C1 segment of cervical spinal cord (tissue), 14 donors: ENCODE measurements at places on chromosomes 2 and 18.

- no peak for DNase-seq
Observed at GRCh38 chr2:74554820-74555531, 456 bp downstream of the DOK1 start.

- DNase-seq, result no peak
Observed at GRCh38 chr2:173985605-173985992, 20.4 kb upstream of the SP3 start.

DNA sequence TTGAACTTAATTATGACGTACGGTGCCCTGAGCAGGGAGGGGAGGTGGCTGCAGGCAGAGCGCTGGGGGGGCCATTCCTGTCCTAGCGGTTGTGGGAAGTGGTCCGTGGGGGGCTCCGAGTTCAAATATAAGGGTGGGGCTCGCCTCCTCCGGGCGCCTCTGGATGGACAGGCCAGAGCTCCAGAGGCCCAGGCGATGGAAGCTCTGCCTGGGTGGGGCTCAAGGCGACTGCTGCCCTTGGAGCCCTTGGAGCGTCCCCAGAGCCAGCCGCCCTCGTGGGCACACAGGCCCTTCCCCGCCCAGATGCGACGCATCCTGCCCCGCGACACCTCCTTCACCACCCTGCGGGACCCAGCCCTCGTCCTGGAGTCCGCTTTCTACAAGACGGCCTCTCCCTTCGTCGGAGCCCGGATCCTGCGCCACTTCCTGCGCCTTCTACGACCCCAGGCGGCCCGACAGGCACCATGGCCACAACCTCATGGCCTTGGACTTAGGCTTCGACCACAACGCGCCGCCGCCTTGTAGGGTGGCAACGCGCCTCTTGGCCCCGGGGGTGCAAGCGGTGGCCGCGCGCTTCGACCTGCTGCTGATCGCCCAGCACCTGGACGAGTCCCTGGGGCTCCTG lies 10.5 kb downstream of the AQP12B start:
- DNase-seq, result no peak

DNA sequence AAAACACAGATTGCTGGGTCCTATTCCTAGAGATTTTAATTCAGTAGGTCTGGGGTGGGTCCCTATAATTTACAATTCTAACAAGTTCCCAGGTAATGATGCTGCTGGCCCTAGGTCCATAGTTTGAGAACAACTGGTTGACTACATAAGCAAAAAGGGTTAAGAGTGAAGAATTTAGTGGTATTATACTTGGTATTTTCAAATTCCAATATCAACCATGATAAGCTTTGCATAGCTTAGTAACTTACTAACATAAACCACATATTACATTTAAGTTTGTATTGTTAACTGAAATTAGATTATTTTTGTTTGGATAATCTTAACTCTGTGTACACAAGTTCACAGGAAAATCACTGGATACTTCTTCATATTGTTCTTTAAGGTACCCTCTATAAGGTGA lies 862.9 kb upstream of the ACVR2A start:
- DNase-seq, result no peak

DNA sequence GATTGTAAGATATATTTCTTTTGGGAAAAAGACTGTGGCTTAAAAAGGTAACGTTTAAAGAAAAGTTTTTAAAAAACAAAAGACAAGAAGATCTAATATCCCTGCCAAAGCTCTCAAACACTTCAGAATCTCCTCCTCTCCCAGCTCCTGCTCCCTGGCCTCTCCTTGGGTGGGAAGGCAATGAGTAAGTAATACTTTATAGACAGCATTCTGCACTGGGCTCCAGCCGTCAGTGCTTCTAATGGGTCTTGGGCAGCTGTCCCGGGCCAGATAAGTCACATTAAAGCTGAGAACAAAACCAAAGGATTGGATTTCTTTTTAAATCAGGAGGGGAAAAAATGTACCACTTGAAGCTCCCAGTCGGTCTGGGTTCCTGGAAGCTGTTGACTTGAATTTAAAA lies 133.7 kb downstream of the ALPK2 start:
- DNase-seq, result no peak

DNA sequence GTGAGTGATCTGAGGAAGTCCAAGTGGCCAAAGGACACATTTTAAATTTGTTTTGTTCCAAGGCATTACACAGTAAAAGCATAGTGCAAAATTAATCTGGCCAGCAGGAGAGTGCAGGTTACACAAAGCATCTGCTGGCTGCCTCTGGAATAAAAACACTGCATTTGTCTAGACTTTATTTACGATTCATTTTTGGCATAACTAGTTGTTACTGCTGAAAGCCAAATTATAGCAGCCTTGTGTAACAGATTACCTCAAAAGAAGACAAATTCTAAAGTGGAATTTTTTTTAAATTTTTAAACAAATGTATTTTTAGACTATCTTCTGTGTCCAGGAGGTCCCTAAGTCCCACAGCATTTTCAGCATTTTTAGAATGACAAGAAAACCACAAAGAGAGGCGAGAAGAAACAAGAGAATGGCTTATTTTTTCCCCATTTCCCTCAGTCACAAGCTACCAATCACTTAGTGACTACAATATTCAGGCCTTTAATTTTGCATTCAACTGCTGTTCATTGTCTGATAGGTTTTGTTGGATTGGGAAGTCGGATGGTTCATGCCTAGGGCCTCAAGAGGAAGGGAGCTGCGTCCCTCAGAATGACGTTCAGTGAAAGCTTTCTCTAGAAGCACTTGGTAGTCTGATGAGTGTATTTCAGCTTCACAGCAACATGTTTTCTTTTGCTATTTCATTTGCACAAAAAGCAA lies 46.0 kb downstream of the TMEFF2 start:
- DNase-seq, result no peak

DNA sequence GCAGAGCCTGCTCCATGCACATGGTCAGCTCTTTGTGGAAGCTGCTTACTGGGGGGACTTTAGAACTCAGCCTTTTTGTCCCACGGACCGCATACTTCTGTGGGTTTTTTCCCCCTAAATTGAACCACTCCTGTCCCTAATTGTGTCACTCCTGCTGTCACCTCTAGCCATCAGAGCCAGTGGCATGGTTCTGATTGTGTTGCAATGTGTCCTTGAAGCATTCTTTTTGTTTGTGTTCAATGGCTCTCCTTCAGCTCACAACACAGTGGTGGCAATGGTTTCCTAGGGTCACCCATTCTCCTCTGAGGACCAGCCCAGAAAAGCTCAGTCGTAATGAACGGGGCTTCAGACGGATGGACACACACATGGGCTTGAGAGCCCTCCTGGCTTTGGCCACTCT lies 35.4 kb downstream of the CDCA7 start:
- DNase-seq, result no peak

DNA sequence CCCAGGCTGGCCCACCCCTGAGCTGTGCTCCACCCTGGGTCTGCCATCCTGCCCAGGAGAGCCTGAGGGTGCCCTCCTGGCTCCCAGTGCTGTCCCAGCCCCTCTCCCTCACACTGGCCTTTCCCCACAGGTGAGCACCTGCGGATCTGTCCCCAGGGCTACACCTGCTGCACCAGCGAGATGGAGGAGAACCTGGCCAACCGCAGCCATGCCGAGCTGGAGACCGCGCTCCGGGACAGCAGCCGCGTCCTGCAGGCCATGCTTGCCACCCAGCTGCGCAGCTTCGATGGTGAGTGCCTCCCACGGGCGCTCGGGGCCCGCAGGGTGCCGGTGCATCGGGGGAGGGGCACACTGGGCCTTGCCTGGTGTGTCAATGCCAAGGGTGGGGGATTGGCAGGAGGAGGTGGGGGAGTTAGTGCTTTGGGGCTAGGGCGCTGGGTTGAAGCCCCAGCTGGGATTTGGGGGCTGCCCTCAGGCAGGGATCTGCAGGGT lies 23.5 kb downstream of the GPC1 start:
- DNase-seq, result no peak

DNA sequence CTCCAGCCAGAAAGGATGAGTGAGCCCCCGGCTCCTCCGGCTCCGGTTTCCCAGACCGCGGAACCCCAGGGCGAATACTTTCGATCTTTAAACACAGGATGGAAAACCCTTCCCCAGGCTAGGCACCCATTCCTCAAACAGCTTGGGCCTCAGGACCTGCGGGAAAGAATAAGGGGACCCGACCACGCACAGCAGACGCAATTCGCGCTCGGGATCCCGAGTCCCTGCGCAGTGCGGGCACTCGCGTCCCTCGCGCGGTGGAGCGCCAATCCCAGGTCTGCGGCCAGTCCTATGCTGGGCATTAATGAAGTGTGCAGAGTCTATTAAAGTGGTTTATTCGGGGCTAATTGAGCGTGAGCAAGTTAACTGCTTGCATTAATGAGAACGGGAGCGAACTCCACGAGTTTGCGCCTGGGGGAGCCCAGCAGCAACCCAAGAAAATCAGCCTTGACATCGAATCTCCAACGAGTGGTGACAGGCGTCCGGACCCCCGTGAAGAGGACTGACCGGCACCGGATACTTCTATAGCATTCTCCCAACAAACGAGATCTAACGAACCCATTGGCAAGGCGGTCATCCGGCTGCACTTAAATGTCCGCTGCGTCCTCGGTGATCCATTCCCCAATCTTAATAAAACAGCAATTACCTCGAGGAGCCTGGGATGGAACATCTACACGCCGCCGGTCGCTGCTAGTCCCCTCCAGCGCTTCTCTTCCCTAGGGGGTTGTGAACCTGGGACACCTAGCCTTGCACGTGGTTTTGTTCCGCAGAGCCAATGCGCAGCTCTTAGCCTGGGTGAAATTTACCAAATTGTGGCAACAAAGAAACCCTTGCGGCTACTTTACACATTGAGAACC lies 1.6 kb downstream of the OSR1 start:
- no peak for DNase-seq

- DNase-seq, result no peak
Observed at GRCh38 chr2:65654496-65654895, 222.1 kb upstream of the SPRED2 start.
